ENCODE measurements at places on chromosomes 1 and 21. TPM values are rescaled to one million over a fixed set of nuclear protein-coding genes. Genes with fewer than 3 reads are reported as not detected.
A peak's percentile ranks its signal among the peaks of the same experiment; 100 is the strongest.

The OR2L13 gene
- polyA plus RNA-seq = not detected

The PGD gene
- polyA plus RNA-seq = 509 TPM

The LRRC38 gene
- not detected for polyA plus RNA-seq

The LIPI gene
- not detected for polyA plus RNA-seq

The TFF3 gene
- not detected for polyA plus RNA-seq

The MYOCOS gene
- not detected for polyA plus RNA-seq

GRCh38 chr1:214186103-214186824 is 94.7 kb upstream of the SMYD2 start:
- DNase-seq = no peak
- peaks cover 37% of the 10 kb centered on the region for H3K27me3 ChIP-seq
- no peaks in the 10 kb centered on the region for H3K36me3 ChIP-seq
- no peaks in the 10 kb centered on the region for H3K4me1 ChIP-seq
- H3K27ac ChIP-seq = no peak overlapping the region

DNA sequence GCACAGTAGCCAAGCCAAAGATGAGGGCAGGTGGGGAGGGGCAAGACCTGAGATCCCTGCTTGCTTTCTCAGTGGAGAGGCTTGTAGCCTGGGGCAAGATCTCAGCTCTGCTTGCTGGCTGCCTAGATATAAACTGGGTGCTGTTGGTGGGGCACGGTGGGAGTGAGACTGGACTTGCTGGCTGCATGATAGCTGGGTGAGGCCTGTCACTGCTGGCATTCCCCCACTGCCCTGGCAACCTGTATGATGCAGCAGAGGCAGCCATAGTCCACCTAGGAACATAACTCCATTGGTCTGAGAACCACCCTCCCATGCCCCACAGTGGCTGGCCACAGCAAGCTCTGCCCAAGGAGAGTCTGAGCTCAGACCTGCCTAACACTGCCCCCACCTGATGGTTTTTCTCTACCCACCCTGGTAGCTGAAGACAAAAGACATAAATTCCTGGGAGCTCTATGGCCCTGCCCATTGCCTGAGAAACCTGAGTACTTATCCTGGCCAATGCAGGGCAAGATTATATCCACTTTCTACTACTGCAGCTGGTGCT is 261.9 kb upstream of the DEPDC1 start:
- H3K36me3 ChIP-seq = no peaks in the 10 kb centered on the region
- DNase-seq = no peak
- no peak overlapping the region for H3K4me3 ChIP-seq
- no peaks in the 10 kb centered on the region for H3K4me1 ChIP-seq
- H3K27ac ChIP-seq = no peak overlapping the region

DNA sequence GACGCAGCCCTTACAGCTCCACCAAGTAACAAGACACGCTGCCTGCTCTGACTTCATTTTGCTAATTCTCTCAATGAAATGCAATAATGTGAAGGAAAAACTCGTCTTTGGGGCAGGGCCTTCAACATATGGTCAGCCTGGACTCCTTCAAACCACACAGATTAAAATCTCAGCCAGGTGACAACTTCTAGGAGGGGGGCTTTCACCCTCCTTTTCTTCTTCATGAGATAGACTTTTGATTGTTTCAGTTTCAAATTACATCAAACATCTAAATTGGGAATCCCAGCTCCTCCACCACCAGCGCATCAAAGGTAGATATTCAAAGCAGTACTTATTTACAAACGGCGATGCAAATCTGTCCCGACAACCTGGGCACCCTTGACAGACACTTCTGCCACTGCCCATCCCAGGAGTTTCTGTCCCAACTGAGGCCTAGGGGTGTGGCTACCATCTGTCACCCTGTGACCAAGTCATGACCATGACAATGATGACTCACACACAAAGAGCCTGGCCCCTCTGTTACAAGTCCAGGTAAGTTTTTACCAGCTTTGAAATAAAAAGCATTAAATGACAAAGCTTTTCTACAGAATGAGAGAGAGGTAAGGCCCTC is 29.7 kb downstream of the SSBP3 start:
- H3K27ac ChIP-seq = no peak overlapping the region
- no peak for DNase-seq
- H3K4me1 ChIP-seq = peaks cover 22% of the 10 kb centered on the region
- no peaks in the 10 kb centered on the region for H3K27me3 ChIP-seq
- H3K36me3 ChIP-seq = peaks cover 12% of the 10 kb centered on the region
- H3K4me3 ChIP-seq = no peak overlapping the region

- no peaks in the 10 kb centered on the region for H3K27me3 ChIP-seq
- no peak overlapping the region for H3K4me3 ChIP-seq
- no peaks in the 10 kb centered on the region for H3K4me1 ChIP-seq
Observed at GRCh38 chr1:227042292-227042691, 102.2 kb downstream of the COQ8A start.

DNA sequence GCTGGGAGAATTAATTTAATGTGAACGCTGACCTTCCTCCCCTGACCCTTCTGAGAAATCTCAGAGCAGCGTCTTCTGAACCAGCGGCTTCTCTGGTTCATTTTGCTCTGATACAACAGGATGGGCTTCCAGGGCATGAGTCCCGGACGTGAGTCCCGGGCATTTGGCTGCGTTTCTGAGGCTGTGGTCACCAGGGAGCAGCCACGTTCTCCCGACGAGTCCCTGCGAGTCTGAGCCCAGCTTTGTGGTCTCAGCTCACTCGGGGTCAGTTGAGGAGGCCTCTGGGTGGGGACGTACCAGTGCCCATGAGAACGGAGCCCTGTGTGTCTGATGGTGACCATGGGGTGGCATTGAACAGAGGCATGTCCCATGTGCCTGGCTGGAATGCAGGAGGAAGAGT is 17.7 kb upstream of the OBSCN start:
- no peak for DNase-seq
- H3K27me3 ChIP-seq = no peaks in the 10 kb centered on the region
- no peak overlapping the region for H3K27ac ChIP-seq
- H3K4me3 ChIP-seq = no peak overlapping the region
- H3K4me1 ChIP-seq = no peaks in the 10 kb centered on the region
- H3K36me3 ChIP-seq = no peaks in the 10 kb centered on the region

- no peak overlapping the region for H3K27ac ChIP-seq
- H3K4me3 ChIP-seq = no peak overlapping the region
- H3K36me3 ChIP-seq = no peaks in the 10 kb centered on the region
- H3K27me3 ChIP-seq = no peaks in the 10 kb centered on the region
Observed at GRCh38 chr1:19973616-19974015, 5.8 kb downstream of the PLA2G2A start.

- no peak for DNase-seq
- no peaks in the 10 kb centered on the region for H3K4me1 ChIP-seq
- H3K4me3 ChIP-seq = no peak overlapping the region
- no peaks in the 10 kb centered on the region for H3K27me3 ChIP-seq
- H3K36me3 ChIP-seq = no peaks in the 10 kb centered on the region
Observed at GRCh38 chr1:234564035-234565029, 45.6 kb downstream of the IRF2BP2 start.

DNA sequence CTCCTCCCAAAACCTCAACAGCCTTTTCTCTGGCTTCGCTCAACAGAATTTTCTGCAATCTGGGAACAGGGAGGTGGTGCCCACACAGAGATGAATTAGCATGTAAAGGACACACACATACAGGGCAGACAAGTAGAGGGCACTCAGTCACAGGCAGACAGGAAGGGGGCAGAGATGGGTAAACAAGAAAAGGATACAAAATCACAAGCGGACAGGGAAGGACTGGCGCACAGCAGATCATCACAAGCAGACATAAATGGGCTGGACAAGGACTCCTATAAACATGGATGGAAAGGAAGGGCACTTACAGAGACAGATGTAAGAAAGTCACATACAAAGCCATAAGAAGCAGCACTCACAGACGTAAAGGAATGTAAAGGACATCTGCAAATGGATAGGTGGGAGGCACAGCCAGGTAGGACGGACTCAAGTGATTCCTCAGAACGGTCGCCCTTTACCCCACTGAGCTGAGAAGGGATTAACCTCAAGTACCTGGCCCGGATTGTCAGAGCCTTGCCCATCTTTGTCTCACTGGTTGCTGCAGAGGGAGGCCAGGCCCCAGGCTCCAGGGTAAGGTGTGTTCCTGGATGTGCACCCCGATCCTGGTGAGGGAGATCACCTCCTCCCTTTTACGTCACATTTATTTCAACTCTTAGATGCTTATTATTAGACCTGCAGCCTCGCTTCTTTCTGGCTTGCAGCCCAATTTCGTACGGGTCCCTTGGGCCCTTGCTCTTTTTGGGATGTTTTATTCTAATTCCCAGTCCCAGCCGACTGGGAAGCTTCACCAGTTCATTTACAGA is 836 bp upstream of the PRCC start:
- peak; percentile 20 for DNase-seq
- peak overlapping the region; percentile 97 for H3K27ac ChIP-seq
- peaks cover 17% of the 10 kb centered on the region for H3K36me3 ChIP-seq
- H3K27me3 ChIP-seq = no peaks in the 10 kb centered on the region
- peaks cover 37% of the 10 kb centered on the region for H3K4me1 ChIP-seq
- H3K4me3 ChIP-seq = peak overlapping the region; percentile 95

- peaks cover 100% of the 10 kb centered on the region for H3K4me1 ChIP-seq
- no peaks in the 10 kb centered on the region for H3K36me3 ChIP-seq
- H3K27ac ChIP-seq = no peak overlapping the region
- H3K4me3 ChIP-seq = no peak overlapping the region
- H3K27me3 ChIP-seq = no peaks in the 10 kb centered on the region
Observed at GRCh38 chr1:12145616-12146342, 21.0 kb upstream of the TNFRSF1B start.

- no peaks in the 10 kb centered on the region for H3K27me3 ChIP-seq
- H3K36me3 ChIP-seq = peaks cover 16% of the 10 kb centered on the region
- no peak overlapping the region for H3K4me3 ChIP-seq
Observed at GRCh38 chr21:36073181-36073580, 3.4 kb downstream of the CBR1 start.

- H3K27me3 ChIP-seq = no peaks in the 10 kb centered on the region
- no peak for DNase-seq
Observed at GRCh38 chr1:246219508-246220030, 287.5 kb downstream of the SMYD3 start.

DNA sequence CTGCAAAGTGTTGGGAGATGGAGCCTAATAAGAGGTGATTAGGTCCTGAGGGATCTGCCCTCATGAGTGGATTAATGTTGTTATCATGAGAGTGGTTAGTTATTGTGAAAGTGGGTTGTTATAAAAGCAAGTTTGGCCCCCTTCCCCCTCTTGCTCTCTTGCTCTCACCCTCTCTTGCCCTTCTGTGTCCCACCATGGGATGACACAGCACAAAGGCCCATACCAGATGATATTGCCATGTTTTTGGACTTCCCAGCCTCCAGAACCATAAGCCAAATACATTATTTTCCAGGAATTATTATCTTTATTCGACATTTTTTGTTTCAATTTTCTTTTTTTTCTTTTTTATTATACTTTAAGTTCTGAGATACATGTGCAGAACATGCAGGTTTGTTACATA is 41.4 kb upstream of the IGSF5 start:
- H3K4me3 ChIP-seq = no peak overlapping the region
- no peaks in the 10 kb centered on the region for H3K36me3 ChIP-seq
- H3K27ac ChIP-seq = no peak overlapping the region
- no peaks in the 10 kb centered on the region for H3K4me1 ChIP-seq
- DNase-seq = no peak
- no peaks in the 10 kb centered on the region for H3K27me3 ChIP-seq
